ENCODE measurements at places on chromosomes 2 and 18.

DNA sequence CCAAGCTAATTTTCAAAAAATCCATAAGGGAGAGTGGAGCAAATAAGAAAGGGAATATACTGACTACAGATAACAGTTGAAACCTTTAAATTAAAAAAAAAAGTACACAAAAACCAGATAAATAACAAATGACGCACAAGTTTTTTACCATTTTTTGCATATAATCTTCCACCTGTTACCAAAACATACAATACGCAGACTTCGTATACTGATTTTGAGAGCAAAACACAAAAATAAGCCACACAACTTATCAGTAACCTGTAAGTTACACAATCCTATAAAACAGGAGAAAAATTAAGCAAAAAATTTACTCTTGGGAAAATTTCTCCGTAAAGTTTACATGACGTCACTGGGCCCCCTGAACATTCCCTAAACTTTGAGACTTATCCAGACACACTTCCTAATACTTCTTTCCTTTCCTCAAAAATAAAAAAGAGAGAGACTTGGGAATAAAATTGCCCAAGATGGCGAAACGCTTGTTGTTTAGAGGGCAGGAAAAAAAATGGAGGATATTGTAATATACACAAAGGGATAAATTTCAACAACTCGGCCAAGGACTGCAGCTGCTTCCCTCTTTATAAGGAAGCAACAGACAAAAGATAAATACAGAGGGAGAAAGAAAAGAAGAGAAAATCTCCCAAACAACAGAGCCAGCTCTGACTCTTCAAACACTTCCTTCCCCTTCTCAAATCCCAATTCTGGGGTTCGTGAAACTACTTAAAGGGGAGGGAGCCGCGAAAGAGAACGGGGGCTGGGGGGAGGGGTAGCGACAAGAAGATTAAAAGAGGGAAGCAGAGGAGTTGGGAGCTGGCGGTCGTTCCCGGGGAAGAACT lies 1.6 kb downstream of the BAZ2B start:
- ATAC-seq = peak; percentile 43

GRCh38 chr2:14039134-14039533 lies 593.4 kb upstream of the LRATD1 start:
- ATAC-seq = no peak

- ATAC-seq = no peak
Observed at GRCh38 chr2:202653890-202654289, 19.1 kb downstream of the FAM117B start.

DNA sequence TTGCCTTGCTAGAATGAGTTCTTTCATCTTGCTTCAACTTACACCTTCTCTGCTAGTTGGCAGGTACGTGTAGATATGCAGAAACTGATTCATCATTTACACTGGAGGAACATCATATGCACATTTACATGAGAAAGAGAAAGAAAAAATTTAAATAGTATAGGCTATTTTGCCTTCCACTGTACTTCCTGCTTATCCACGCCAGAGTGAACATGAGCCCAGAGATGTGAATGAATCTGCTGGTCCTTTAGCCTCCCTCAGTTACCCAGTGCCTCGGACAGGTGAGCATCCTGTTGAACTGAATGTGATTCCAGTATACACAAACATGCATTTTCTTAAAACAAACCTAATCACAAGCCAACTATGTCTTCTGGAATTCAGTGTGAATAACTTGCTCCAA lies 83.6 kb downstream of the SESTD1 start:
- ATAC-seq = no peak

GRCh38 chr18:21406116-21406515 lies 164.1 kb downstream of the GREB1L start:
- ATAC-seq = no peak

- ATAC-seq = peak; percentile 13
Observed at GRCh38 chr2:190887089-190887488, 6.5 kb downstream of the GLS start.

DNA sequence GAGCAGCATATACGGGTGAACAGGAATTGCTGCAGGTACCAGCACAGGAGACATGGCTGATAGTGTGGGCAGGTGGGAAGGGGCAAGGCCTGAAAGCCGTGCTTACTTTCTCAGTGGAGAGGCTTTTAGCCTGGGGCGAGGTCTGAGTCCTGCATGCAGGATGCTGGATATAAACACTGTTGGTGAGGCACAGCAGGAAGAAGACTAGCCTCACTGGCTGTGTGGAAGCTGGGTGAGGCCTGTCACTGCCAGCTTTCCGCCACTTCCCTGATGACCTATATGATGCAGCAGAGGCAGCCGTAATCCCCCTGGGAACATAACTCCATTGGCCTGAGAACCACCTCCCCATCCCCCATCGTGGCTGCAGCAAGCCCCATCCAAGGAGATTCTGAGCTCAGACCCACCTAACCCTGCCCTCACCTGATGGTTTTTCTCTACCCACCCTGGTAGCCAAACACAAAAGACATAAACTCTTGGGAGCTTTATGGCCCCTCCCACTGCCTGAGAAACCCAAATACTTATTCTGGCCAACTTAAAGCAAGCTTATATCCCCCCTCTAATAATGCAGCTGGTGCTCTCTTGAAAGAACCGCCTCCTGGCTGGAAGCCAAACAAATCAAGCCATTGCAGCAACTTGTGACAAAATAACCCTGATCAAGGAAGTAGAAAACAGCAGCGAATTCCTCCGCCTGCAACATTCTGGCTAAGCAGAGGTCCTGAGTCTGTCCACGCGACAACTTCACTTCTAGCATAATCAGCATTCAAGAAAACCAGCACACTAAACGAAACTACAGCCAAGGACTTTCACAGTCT lies 54.6 kb upstream of the DSC1 start:
- peak; percentile 94 for ATAC-seq

GRCh38 chr2:23314687-23315086 lies 70.3 kb upstream of the KLHL29 start:
- no peak for ATAC-seq

DNA sequence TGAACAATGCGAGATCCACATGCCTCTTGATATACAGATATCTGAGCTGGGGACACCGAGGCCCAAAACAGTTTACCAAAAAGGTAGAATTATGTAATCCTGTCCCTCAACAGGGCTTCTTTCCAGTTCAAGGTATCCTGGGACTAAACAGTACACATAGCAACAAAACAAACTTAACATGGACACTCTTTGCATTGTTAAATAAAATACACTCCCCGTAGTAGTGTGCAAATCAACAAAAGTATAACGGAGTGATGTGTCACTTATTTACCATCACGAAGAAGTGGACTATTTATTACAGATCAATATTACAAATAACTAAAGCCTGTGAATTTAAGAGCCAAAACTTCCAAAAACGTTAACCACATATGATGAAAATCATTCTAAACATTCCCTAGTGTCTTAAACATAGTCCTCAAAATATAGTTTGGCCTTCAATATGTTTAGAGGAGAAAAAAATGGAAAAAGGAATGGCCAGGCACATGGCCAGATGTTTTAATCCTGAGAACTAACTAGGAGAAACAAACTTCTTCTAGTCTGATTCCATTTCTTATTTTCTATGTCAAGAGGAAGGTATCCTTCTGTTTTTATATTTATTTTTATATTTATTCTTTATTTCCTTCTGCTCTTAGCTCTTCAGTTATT lies 377.5 kb downstream of the OSR1 start:
- no peak for ATAC-seq

- no peak for ATAC-seq
Observed at GRCh38 chr2:11478899-11479605, 13.1 kb upstream of the E2F6 start.

DNA sequence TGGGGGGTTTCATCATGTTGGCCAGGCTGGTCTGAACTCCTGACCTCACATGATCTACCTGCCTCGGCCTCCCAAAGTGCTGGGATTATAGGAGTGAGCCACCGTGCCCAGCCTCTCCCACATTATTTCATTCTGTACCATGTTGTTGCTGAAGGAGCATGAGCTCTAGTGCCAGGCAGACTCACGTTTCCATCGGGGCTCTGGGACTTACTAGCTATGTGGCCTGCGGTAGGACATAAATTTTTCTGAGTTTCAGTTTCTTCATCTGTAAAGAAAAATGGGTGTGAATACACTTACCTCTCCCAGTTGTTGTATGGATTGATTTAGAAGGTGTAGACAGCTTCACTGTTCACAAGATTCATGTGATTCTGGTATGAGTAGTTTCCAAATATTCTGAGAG lies 30.8 kb upstream of the CCL20 start:
- ATAC-seq = no peak

GRCh38 chr2:128493880-128494279 lies 175.2 kb upstream of the HS6ST1 start:
- no peak for ATAC-seq

DNA sequence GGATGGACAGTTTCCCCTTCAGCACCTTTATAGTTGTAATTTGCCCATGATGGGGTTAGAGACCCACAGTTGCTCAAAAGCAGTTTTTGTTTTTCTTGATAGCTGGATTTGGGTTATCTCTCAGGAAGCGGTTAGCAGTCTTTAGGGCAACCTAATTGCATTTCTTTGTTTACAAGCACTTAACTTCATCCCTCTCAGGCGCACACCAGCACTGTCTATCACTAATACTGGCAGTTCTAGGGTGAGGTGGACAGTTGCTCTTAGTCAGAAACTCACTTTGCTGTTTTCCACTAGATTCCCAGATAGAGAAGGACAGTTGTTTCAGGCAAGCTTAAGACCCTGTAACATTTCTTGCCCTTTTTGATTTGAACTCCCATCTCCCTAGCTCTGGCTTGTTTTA lies 146.0 kb downstream of the AGAP1 start:
- no peak for ATAC-seq

DNA sequence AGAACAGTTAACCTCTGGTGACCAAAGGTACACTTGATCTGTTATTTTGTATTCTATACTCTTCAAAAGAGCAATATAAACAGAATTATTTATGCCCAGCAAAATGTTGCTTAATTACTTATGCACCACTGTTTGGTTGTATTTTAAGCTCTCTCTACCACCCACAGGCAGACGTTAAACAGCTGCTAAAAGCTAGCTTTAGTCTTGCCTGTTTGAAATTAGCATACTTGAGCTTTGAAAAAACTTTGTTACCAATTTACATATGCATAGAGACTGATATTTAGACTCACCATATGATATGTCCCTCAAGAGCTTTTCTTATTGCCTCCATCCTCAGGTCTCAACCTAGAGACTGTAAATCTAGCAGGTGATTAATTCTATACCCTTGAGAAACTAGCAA lies 426.9 kb downstream of the NR4A2 start:
- no peak for ATAC-seq

- ATAC-seq = no peak
Observed at GRCh38 chr2:64731263-64731643, 77.5 kb upstream of the SERTAD2 start.

GRCh38 chr2:189125195-189125594 lies 54.4 kb downstream of the COL5A2 start:
- no peak for ATAC-seq

Measured in esophagus mucosa (tissue), 1 donor.